ENCODE measurements at places on chromosomes 3 and 15. TPM values are rescaled to one million over a fixed set of nuclear protein-coding genes. Genes with fewer than 3 reads are reported as not detected.
A peak's percentile ranks its signal among the peaks of the same experiment; 100 is the strongest.

CRBN gene
- 132 TPM for total RNA-seq

RLBP1 gene
- total RNA-seq = not detected

DNA sequence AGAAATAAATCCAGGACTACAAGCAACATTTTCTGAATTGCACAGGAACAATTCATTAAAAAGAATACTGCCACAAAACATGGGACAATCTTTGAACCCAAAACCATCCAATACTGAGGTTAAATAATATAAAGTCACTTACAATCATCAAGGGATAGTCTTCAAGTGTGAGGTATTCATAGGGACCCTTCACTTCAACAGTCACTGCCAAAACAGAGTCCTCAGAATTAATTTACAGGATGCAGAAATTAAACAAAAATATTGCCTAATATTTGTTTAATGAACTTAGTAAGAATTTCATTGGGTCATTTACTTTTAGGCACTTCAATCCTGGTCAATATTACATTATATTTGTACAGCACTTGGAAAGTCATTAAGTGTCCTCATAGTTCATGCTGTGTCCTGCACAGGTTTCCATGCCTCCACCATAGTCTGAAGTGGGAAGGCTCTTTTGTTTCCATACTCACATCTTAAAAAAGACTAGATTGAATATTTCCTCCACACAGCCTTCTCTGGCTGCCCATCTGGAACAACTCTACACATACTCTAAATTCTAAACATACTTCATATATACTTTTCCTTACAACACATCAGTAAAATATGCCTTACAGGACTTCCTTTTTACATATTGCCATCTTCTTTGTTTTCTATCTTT, 31.6 kb upstream of the VPS39 start:
- peaks cover 27% of the 10 kb centered on the region for H3K36me3 ChIP-seq
- peak; percentile 21 for DNase-seq
- H3K27me3 ChIP-seq = no peaks in the 10 kb centered on the region

DNA sequence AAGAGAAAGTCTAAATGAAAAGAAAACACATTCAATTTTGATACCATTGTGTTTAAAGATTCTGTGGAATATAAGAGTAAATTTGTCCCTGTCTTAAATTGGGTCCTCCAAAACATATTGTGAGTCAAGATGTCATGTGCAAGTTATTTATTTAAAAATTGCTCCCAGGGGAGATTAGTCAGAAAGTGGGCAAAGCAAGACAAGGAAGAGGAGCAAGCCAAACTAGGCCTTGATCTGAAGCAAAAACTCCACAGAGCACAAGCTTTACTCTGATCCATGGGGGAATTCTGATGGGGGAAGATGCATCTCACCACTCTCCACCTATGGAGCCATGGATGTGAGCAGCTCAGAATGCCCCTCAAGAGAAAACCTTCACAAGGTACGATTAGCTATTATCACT, 342.8 kb upstream of the IL12A start:
- no peaks in the 10 kb centered on the region for H3K27me3 ChIP-seq
- H3K36me3 ChIP-seq = no peaks in the 10 kb centered on the region
- H3K27ac ChIP-seq = no peak overlapping the region
- no peak for DNase-seq

- no peaks in the 10 kb centered on the region for H3K4me1 ChIP-seq
- no peak for DNase-seq
- H3K4me3 ChIP-seq = no peak overlapping the region
- no peaks in the 10 kb centered on the region for H3K27me3 ChIP-seq
Observed at GRCh38 chr3:113574213-113574612, 41.9 kb downstream of the SIDT1 start.

Measured in lung (tissue), 17 donors.